Inflammatory macrophage treated with lipopolysaccharide for 4 hours (primary cell): ENCODE measurements at places on chromosomes 7 and 10.

- DNase-seq, result no peak
Observed at GRCh38 chr10:47190301-47190700, 109.7 kb upstream of the GDF10 start.

- DNase-seq, result no peak
Observed at GRCh38 chr7:20911081-20911480, 124.4 kb upstream of the SP8 start.

DNA sequence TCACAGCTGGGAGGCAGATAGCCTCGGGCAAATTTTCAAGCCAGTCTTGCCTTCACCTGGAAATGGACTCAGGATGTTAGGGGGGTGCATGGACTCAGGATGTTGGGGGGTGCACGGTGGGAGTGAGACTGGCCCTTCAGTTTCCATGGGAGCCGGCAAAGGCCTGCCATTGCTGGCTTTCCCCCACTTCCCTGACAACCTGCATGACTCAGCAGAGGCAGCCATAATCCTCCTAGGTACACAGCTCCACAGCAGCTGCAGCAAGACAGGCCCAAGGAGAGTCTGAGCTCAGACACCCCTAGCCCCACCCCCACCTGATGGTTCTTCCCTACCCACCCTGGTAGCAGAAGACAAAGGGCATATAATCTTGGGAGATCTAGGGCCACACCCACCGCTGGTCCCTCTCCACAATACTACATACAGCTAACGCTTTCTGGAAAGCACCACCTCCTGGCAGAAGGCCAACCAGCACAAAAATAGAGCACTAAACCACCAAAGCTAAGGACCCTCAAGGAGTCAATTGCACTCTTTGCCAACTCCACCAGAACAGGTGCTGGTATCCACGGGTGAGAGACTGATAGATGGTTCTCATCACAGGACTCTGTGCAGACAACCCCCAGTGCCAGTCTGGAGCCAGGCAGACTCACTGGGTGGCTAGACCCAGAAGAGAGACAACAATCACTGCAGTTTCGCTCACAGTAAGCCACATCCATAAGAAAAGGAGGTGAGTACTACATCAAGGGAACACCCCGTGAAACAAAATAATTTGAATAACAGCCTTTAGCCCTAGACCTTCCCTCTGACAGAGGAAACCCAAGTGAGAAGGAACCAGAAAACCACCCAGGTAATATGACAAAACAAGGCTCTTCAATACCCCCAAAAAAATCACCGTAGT is 18.3 kb downstream of the C7orf25 start:
- no peak for DNase-seq

GRCh38 chr7:144782883-144783282 is 53.0 kb downstream of the TPK1 start:
- no peak for DNase-seq

- DNase-seq, result peak; percentile 77
Observed at GRCh38 chr7:100444311-100445278, 8.3 kb upstream of the PPP1R35 start.

DNA sequence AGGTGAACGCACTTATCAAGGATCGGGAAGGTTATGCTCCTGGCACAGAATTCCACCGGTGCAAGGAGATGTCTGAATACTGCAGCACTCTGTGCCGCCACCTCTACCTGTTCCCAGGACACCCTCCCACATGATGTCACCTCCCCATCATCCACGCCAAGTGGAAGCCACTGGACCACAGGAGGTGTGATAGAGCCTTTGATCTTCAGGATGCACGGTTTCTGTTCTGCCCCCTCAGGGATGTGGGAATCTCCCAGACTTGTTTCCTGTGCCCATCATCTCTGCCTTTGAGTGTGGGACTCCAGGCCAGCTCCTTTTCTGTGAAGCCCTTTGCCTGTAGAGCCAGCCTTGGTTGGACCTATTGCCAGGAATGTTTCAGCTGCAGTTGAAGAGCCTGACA is 11.0 kb upstream of the CLCN1 start:
- DNase-seq, result no peak

DNA sequence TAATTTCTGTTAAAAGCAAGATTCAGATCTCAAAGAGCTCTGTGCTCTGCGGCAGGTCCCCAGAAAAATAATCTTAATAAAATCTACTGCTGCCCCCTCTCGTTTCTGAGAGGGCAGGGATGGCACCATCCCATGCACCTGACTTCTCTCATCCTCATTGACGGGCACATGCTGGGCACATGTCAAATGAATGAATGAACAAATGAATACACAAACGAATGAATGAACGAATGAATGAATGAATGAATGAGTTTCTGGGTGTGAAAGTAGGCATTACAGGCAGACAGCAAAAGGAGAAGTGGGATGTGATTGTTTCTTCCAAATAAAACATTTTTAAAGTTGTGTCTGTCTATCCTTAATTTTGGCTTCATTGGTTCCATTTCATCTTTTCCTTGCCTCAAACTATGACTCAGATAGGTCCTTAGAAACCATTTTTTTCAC is 398.1 kb upstream of the PRKCQ start:
- no peak for DNase-seq

DNA sequence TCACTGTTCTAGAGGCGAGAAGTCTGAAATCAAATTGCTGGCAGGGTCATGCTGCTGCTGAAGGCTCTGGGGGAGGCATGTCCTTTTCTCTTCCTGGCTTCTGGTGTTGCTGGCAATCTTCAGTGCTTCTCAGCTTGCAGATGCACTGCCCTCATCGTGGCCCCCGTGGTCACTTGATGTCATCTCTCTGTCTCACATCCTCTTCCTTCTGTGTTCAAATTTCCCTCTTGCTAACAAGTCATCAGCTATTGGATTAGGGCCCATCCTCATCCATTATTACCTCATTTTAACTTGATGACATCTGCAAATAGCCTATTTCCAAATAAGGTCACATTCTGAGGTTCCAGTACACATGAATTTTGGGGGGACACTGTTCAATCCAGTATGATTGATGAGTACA is 36.6 kb upstream of the SRGN start:
- DNase-seq, result peak; percentile 97

- DNase-seq, result no peak
Observed at GRCh38 chr7:92964141-92964540, 127.8 kb upstream of the CDK6 start.

DNA sequence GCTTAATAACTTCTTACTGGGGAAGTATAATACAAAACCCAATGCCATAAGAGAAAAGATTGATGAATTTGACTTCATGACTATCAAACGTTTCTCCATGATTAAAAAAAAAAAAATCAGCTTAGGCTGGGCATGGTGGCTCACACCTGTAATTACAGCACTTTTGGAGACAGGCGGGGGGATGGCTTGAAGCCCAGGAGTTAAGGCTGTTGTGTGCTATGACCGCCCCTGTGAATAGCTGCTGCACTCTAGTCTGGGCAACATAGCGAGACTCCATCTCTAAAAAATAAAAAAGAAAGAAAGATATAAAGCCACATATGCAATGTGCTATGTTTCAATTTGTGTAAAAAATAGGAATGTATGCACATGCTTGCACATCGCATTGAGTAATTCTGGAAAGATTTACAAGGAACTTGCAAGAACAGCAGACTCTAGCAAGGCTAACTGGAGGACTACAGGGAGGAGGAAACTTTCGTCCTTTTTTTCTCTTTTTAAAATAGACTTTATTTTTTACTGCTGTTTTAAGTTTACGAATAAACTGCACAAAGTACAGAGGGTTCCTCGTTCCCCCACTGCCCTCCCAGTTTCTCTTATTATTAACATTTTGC is 10.3 kb upstream of the RARRES2 start:
- DNase-seq, result peak; percentile 77

DNA sequence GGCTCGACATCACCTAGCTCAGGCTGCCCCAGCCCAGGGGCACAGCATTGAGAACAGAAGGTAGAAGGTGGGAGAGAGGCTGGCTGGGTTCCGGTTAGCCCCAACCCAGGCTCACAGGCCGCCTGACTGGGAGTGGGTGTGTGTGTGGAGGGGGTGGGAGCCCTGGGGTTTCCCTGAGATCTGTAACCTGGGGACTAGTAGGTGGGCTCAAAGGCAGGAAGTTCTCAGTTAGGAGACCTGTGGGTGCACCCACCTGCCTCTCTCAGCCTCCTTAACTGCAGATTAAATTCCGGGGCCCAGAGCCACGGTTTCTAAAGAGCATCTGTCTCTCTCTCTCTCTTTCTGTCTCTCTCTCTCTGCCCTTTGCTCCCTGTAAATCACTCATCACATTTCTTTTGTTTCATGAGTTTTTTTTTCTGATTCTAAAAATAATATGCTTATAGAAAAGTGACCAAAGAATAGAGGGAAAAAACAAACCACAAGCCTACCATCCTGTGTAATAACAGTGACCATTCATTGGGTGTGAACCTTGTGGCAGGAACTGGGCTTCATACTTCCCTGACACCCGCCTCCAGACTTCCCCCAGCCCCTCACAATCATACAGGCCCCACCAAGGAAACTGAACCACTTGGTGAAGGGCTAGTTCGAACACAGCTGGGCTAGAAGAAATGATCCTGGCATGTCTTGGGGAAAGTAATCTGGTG is 83.4 kb upstream of the SMNDC1 start:
- DNase-seq, result peak; percentile 59

DNA sequence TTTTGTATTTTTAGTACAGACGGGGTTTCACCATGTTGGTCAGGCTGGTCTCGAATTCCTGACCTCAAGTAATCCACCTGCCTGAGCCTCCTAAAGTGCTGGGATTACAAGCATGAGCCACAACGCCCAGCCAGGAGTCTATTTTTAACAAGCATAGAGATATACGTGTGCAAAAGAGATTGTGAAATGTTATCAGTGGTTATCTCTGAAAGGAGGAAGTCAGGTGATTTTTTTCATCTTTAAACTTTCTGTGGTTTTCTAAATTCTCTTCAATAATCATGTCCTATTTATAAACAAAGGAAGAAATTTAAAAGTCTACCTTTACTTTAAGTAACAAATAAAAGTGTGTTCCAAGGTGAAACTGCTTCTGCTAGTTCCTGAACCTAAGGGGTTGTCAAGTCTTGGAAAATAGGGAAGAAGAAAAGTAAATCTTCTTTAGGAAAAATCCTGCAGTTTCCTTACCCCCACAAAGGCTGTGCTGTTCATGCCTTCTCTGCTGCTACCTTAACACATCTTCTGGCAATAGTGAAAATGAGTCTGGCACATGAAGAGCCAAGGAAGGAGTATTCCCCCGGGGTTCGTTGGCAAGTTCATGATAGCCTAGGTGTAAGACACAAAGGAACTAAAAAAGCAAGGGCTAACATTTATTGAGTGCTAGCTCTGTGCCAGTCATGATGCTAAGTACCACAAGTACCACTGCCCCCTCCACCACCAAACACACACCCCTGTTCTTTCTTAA is 51.1 kb downstream of the CYP26A1 start:
- DNase-seq, result no peak

DNA sequence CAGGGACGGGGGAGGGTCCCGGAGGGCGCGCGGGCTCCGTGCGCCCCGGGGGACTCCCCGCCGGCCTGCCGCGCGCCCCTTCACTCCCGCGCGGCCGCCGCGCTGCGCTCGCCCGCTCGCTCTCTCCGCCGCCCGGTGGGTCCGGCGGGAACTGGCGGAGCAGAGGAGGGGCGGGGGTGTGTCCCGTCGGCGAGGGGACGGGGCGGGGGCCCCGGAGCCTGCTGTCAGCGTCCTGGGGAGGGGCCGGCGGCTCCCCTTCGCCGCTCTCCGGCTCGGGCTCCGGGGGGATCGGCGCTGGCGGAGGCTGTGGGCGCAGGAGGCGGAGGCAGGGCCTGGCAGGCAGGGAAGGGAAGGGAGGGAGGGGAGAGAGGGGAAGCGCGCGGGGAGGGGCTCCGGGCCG is at the start of gene SH3PXD2A:
TSS of gene SH3PXD2A (minus strand) at position 153 of the 400 bp plus-strand sequence. CDS start 310 bp downstream, outside the sequence.
- no peak for DNase-seq

GRCh38 chr10:5317547-5318107 is 47.1 kb upstream of the UCN3 start:
- peak; percentile 61 for DNase-seq

DNA sequence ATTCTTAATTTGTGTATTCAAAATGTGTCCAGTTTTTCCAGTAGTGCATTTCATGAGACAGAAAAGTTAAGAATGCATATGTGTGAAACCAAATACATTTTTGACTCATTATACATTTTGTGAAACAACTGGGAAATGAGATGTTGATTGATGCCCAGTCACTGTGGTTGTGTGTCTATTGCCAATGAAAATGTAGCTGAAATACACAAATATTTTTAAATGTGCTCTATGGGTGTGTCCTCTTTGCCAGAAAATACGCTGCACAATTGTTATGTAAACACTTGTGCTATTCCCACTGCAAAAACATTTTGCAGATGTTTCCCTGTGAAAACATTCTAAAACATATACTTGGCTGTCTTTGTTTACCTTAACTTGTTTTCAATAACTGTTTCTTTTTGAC is 395.2 kb downstream of the TFEC start:
- no peak for DNase-seq
